Memory B cell (primary cell): ENCODE measurements at places on chromosomes 6 and 20.

- no peaks in the 10 kb centered on the region for H3K4me1 ChIP-seq
- H3K27me3 ChIP-seq, result no peaks in the 10 kb centered on the region
- no peak overlapping the region for H3K27ac ChIP-seq
- no peaks in the 10 kb centered on the region for H3K36me3 ChIP-seq
These were observed 485.5 kb downstream of the MMUT start for GRCh38 chr6:48977573-48977972.

DNA sequence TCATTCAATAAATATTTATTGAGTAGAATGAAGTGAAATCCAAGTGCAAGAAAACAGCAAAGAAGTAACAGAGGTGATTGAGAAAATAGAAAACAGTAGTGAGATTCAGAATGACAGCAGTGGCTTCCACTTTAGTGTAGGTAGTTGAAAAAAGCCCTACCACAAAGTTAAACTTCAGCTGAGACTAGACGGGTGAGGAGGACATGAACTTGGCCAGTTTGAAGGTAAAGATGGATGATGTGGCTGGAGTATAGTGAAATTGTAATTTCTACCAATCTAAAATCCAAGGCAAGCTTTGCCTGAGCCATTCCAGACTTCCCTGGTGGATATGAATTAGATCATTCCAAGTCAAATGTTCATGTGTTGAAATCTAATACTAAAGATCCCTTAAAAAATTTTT is 32.6 kb upstream of the AHI1 start:
- H3K36me3 ChIP-seq, result no peaks in the 10 kb centered on the region
- H3K27me3 ChIP-seq, result no peaks in the 10 kb centered on the region
- no peak overlapping the region for H3K27ac ChIP-seq
- H3K4me3 ChIP-seq, result no peak overlapping the region
- no peak for DNase-seq

DNA sequence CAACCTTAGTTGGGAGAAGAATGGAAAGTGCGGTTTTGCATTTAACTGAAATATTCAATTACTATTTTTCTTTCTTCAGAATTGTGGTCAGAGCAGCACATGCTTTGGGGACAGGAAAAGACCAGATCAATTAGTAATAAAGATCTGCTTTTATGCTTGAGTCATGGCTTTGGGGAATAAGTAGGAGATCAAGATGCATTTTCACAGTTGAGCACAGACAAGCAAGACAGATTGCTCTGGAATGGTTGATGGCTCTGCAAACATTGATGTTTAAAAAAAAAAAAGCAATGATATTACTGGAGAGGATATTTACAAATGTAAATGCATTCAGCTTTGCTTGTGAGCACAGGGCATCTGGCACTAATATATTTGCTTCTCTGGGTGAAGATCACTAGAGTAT is 224.4 kb upstream of the SASH1 start:
- no peak overlapping the region for H3K4me3 ChIP-seq
- H3K27ac ChIP-seq, result no peak overlapping the region
- H3K36me3 ChIP-seq, result no peaks in the 10 kb centered on the region
- no peaks in the 10 kb centered on the region for H3K27me3 ChIP-seq
- no peak for DNase-seq

DNA sequence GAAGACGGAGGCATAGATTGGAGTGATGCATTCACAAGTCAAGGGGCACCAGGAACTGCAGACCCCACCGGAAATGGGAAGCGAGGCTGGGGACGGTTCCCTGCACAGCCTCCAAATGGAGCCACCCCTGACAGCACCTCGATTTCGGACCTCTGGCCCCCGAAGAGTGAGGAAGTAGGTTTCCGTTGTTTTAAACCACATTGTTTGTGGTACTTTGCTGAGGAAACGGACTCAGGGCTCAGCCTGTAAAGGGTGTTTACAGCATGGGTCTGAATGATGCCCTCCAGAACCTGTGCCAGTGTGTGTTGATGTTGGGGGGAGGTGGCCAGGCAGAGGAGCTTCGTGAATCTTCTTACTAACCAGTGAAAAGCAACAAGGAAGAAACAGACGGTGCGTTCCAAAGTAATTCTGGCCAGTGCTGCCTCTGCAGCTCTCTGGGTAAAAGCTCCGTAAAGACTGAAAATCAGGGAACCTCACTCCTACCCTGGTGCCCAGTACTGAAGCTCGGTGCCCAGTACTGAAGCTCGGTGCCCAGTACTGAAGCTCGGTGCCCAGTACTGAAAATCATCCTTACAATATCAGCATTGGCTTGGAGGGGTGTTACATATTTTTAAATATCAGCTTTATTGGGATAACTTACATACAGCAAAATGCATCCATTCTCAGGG is 30.1 kb upstream of the CCR6 start:
- DNase-seq, result peak; percentile 48
- H3K4me3 ChIP-seq, result peak overlapping the region; percentile 95
- H3K4me1 ChIP-seq, result peaks cover 55% of the 10 kb centered on the region
- H3K27me3 ChIP-seq, result no peaks in the 10 kb centered on the region

- no peak overlapping the region for H3K27ac ChIP-seq
- H3K27me3 ChIP-seq, result no peaks in the 10 kb centered on the region
- H3K36me3 ChIP-seq, result no peaks in the 10 kb centered on the region
- no peak for DNase-seq
- no peak overlapping the region for H3K4me3 ChIP-seq
- H3K4me1 ChIP-seq, result no peaks in the 10 kb centered on the region
These were observed 115.2 kb upstream of the HMGCLL1 start for GRCh38 chr6:55694148-55694547.

DNA sequence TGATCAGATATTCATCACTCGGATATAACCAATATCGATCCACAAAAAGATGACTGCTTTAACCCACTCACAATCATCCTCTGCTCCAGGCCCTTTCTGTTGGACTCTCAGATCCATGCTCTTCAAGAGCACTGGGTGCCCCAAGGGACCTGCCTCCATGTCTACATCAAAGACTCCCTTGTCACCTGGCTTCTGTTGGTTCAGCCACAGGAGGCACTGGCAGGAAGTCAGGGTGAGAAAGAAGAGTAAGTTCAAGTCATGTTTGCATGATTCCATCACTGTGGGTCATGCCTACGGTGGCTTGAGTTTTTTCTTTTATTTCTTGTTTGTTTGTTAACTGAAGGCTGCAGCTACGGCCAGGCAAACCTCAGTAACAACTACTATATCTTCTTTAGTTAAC is 243.3 kb downstream of the ADGRG6 start:
- no peak overlapping the region for H3K27ac ChIP-seq
- H3K4me3 ChIP-seq, result no peak overlapping the region
- H3K36me3 ChIP-seq, result no peaks in the 10 kb centered on the region
- no peak for DNase-seq

GRCh38 chr6:40444811-40445210 is 142.4 kb downstream of the LRFN2 start:
- no peak overlapping the region for H3K27ac ChIP-seq
- peaks cover 5% of the 10 kb centered on the region for H3K27me3 ChIP-seq
- DNase-seq, result no peak
- no peaks in the 10 kb centered on the region for H3K4me1 ChIP-seq

DNA sequence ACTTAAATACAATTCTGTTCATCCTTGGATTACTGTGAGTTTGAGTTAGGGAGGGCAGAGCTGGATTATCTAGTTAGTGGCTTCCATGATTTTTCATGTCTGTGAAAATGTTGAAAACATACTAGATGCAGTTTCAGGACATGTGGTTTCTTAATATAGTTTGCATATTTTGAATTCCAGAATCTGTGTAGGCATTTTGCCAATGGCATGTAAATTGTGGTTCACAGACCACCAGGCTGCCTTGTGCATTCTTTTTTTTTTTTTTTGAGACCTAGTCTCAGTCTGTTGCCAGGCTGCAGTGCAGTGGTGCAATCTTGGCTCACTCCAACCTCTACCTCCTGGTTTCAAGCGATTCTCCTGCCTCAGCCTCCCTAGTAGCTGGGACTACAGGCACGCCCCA is 42.8 kb downstream of the CDC5L start:
- peaks cover 25% of the 10 kb centered on the region for H3K36me3 ChIP-seq
- no peak overlapping the region for H3K27ac ChIP-seq
- peaks cover 2% of the 10 kb centered on the region for H3K4me1 ChIP-seq
- no peak for DNase-seq

DNA sequence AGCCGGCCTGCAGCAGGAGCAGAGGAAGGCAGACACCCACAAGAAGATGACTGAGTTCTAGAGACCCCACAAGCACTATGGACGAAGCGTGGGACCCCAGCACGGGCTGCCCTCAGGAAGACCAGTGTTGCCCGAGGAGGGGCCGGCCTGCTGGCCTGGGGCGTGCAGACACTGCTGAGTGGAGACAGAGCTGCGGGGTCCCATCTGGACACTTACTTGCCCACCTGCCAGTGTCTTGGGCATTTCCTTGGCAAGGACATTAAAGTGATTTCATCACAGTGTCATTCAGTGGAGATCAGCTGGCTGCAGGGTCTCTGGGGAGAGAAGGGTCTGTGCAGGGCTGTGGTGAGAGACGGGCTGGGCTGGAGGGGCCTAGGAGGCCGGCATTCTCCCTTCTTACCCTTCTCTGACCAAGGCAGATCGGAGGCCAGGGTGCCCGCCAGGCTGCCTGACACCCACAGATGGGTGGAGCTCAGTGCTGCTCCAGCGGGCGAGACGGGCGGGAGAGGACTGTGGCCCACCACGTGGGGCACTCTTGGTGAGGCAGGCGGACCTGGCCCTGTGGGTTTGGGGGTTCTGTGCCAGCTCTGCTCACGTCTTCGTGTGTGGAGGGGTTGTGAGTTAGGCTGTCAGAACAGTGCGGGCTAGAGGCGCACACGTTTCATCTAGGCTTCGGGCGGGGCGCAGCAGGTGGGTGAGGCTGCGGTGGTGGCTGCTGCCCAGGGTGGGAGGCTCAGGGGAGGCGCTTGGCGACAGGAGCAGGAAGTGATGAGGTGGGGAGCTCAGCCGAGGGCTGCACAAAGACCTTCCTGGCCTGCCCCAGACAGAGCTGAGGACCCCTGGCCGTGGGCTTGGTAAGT is at the start of gene LIME1:
LIME1 (plus strand) TSS at position 806 of the 860 bp plus-strand sequence. CDS start 886 bp downstream, outside the sequence.
- peak within 1 kb of the TSS; percentile 13 for H3K27ac ChIP-seq
- DNase-seq, result peak; percentile 51
- H3K27me3 ChIP-seq, result no peaks in the 10 kb centered on the region
- peak within 1 kb of the TSS; percentile 86 for H3K4me3 ChIP-seq
- peaks cover 9% of the 10 kb centered on the region for H3K36me3 ChIP-seq

- H3K27ac ChIP-seq, result no peak overlapping the region
- peaks cover 28% of the 10 kb centered on the region for H3K4me1 ChIP-seq
- H3K36me3 ChIP-seq, result peaks cover 38% of the 10 kb centered on the region
- no peak for DNase-seq
These were observed 14.9 kb downstream of the FGD2 start for GRCh38 chr6:37020381-37020780.

GRCh38 chr20:21004386-21005076 is 101.6 kb downstream of the LINC00237 start:
- no peaks in the 10 kb centered on the region for H3K4me1 ChIP-seq
- H3K4me3 ChIP-seq, result no peak overlapping the region
- no peak for DNase-seq
- no peak overlapping the region for H3K27ac ChIP-seq
- H3K36me3 ChIP-seq, result no peaks in the 10 kb centered on the region

GRCh38 chr6:50924758-50925157 is 106.1 kb downstream of the TFAP2B start:
- no peak for DNase-seq
- H3K27me3 ChIP-seq, result no peaks in the 10 kb centered on the region
- no peaks in the 10 kb centered on the region for H3K36me3 ChIP-seq
- H3K4me1 ChIP-seq, result no peaks in the 10 kb centered on the region
- no peak overlapping the region for H3K27ac ChIP-seq

DNA sequence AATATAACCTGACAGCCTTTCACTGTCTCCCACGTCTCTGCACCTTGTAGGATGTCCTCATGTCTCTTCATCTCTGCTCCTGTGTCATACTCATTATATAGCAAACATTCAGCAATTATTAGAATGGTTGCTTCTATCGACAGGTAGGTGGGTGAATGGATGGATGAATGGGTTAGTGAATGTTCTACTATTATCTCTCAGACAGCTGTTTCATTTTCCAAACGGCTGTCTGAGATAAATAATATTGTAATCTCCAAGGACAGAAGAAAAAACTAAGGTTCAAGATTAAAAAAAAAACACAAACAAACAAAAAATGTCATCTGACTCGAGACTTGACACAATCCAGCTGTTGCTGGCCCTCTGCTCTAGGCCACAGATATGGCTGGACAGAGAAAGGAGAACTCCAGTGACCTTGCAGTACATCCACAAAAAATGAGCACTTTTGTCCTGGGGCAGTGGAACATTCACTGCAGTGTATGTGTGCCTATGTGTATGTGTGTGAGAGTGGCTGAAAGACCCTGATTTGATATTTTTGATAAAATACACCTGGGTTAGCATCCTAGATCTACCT is 2.1 kb downstream of the HNF4A start:
- H3K4me1 ChIP-seq, result no peaks in the 10 kb centered on the region
- peaks cover 2% of the 10 kb centered on the region for H3K36me3 ChIP-seq
- peaks cover 11% of the 10 kb centered on the region for H3K27me3 ChIP-seq
- DNase-seq, result no peak

- DNase-seq, result no peak
- H3K27ac ChIP-seq, result no peak overlapping the region
- no peak overlapping the region for H3K4me3 ChIP-seq
- peaks cover 21% of the 10 kb centered on the region for H3K4me1 ChIP-seq
- H3K27me3 ChIP-seq, result no peaks in the 10 kb centered on the region
These were observed 17.2 kb downstream of the SNX14 start for GRCh38 chr6:85576476-85576875.

DNA sequence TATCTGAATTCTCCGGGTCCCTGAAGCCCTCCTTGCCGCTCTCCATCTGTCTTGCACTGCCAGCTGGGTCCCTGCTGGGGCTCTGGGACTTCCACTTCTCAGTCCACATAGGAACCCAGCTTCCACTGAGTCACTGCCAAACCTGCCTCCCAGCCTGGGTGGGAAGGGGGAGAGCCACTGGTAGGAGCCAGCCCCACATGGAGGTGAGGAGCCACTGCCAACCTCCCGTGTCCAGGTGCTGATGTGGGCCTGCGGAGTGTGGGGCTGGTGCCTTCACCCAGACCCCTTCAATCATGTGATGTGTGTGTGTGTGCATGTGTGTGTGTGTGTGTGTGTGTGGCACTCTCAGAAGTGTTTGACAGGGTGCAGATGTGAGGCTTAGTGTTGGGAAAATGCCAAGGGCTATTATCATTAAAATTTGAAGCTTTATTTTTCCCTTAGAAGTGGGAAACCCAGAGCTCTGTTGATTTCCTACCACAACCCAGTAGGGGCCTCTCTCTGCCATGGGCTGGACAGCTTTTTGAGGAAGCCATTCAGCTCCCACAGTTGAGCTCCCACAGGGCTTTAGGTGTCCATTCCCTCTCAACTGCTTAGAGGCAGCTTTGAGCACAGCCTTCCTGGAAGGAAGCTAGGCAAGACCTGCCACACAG is 9.3 kb upstream of the SGK2 start:
- peaks cover 18% of the 10 kb centered on the region for H3K36me3 ChIP-seq
- no peaks in the 10 kb centered on the region for H3K4me1 ChIP-seq
- H3K27me3 ChIP-seq, result peaks cover 2% of the 10 kb centered on the region
- H3K27ac ChIP-seq, result no peak overlapping the region
- DNase-seq, result no peak

DNA sequence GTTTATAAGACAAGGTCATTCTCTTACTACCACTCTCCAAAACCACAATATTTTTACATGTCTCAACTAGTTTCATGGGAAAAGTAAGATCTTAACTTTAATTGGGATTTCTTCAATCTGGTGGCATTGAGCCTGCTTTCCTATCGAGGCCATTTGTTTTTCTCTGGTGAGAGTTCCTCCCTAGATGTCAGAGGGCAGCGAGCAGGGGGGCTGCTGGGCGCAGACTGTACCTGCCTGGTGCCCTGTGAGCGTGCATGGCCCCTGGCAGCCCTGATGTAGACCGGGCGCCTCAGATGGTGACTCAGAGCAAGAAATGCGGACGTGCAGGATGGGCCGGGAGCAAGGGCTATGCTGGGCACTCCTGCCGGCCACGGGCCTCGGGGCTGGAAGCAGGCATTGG is 27.2 kb downstream of the ERMARD start:
- H3K27ac ChIP-seq, result no peak overlapping the region
- DNase-seq, result no peak
- H3K4me3 ChIP-seq, result no peak overlapping the region
- no peaks in the 10 kb centered on the region for H3K27me3 ChIP-seq
- no peaks in the 10 kb centered on the region for H3K4me1 ChIP-seq
- peaks cover 21% of the 10 kb centered on the region for H3K36me3 ChIP-seq
